ENCODE measurements at places on chromosomes 2 and 18.

- DNase-seq, result no peak
These were observed 222.5 kb downstream of the PMAIP1 start for GRCh38 chr18:60122339-60122738.

DNA sequence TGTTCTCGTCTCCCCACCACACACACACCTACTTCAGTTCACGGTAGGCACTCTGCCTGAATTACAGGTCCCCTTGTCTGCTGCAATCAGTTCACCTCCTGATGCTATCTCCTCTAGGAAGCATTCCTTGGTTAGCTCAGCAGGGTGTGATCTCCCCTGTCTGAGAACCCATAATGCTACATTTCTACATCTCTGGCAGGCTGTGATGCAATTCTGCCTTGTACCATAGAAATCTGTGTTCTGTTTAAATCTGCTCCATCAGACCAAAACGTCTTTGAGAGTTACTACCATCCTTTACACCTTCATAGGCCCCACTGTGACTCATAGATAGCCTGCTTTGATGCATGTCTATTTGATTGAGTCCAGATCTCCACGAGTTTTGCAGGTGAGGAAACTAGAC is 103.9 kb downstream of the TTC32 start:
- DNase-seq, result no peak

DNA sequence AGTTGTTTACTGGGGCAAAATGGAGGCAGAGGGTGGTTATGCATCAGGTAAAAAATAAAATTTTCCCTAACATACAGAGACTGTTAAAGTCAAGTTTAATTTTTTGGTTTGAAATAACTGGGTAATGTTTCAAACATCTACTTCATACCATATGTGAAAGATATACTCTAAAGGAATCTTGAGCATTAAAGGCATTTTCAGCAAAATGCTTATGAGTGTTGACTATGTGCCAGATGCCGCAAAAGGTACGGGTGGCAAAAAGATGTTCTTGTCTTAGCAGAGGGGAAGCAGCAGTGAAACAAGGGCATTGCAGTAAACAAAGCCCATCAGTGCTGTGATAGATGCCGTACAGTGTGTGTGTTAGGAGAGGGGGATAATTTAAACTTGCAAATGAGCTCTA is 263.1 kb upstream of the ID2 start:
- DNase-seq, result no peak

DNA sequence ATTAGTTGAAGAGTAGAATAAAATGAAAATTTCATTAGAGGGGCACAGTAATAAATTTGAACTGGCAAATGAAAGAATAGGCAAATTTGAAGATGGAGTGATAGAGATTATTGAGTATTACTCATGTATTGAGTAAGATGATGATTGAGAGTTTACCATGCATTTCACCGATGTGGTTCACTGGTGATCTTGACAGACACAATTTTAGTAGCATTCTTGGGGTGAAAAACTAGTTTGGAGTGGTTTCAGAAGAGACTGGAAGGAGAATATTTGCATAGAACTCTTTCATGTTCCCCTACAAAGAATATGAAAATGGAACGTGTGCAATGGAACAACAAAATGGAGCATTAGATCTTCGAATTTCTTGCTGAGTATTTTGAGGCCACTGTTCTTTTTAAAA is 121.4 kb downstream of the ASXL3 start:
- DNase-seq, result no peak

- DNase-seq, result no peak
These were observed 176.6 kb downstream of the VWC2L start for GRCh38 chr2:214587442-214587841.

DNA sequence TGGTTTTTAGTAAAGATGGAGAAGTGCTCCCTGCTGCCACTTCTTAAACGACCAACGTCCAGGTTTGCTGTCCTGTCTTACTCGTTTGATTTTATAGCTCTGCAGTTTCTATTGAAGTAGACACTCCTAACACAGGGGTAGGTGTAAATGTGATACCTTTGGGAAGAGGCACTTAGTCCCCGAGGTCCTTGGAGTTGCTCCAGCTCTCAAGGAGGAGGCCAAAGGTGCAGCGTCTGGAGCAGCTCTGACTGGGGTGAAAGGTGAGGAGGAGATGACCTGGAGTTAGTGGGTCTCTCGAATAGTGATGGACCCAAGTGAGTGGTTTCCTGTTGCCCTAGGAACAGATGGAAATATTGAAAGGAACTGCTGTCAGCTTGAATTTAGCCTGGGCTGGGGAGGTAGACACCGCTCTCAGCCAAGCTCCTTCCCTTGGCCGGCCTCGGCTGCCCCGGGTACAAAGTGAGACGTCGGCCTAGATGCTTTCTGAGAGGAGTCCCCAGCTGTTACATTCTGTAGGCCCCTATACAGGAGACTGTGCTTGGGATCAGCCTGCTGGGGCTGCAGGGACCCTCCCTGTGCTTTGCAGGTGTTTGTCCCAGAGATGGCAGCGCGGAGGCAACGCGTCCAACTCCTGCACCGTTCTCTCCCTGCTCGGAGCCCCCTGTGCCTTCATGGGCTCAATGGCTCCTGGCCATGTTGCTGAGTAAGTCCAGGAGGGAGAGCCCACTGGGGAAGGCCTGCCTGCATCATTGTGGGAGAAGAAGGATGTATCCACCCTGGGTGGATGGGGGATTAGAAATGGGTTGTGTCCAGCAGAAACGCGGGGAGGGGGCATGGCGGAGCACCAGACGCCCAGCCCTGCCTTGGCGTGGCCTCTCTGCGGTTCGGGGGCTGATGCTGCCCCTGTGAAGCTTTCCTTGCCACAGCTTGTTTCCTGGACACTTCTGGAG is 5.4 kb downstream of the KHK start:
- DNase-seq, result no peak

GRCh38 chr2:197211881-197212342 is 98.7 kb downstream of the ANKRD44 start:
- DNase-seq, result no peak

GRCh38 chr18:2913398-2914005 is 66.7 kb downstream of the EMILIN2 start:
- no peak for DNase-seq

- no peak for DNase-seq
These were observed 26.3 kb downstream of the SERPINB13 start for GRCh38 chr18:63613420-63613819.

- DNase-seq, result no peak
These were observed 290.6 kb downstream of the PTGR3 start for GRCh38 chr18:74918276-74918790.

GRCh38 chr2:236627193-236627592 is 57.6 kb downstream of the ACKR3 start:
- no peak for DNase-seq

- no peak for DNase-seq
These were observed 103.3 kb downstream of the PLA2R1 start for GRCh38 chr2:159959136-159959535.

GRCh38 chr2:217573571-217573970 is 429.2 kb downstream of the TNS1 start:
- no peak for DNase-seq

- no peak for DNase-seq
These were observed 104.1 kb upstream of the OTOS start for GRCh38 chr2:240244543-240244942.
